ENCODE measurements at places on chromosomes 3 and 15.

DNA sequence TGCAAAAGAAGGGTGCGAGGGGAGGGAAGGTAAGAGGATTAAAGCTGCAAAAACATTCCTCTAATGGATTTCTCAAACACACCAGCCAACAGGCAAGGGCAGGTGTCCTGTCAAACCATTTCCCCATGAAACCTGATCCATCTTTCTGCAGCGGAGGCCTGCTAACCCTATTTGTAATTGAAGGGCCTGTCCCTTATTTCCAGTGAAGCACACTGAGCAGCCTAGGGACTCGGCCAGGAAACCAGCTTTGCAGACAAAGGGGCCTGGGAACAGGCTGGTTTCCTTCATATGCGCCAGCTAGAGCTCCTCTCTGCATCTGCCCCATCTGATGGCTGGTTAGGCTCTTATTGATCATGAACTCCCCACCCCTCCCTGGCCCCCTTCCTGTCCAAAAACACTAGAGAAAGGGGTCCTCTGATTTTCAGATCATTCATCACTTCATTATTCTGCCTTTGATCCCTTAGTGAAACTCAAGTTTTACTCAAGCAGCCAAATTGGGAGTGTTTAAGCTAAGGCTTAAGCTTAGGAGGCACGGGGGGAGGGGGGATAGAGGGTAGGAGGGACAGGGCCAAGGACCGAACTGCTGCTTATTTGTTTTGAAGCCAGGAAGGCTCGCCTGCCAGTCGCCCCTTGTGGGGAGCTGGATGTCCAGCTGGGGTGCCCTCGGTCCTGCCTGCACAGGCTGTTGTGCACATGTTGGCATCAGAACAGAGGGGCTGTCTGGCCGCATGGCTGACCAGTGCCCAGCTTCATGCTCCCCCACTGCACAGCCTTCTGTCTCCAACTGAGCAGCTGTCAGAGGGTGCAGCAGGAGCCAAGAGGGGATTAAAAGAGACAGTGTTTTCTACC lies 53.1 kb downstream of the BOC start:
- no peak for DNase-seq

DNA sequence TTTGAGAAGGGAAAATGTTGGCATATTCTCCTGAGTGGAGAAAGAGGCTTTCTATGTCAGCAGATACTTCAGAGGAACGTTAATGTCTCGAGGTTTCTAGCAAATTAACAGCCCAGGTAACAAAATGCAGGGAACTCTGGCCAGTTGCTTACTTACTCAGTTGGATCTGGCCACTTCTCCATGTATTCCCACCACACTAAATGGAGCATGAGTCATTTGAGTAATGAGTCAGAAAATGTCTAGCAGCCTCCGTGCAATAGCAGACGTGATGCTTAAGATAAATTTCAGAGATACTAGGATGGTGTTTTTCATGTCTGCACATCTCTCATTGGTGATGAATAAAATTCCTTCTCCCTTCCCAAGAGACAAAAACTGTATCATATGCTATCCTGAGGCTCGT lies 671.5 kb downstream of the FHIT start:
- no peak for DNase-seq

GRCh38 chr3:33016846-33017405 lies 65.5 kb downstream of the CCR4 start:
- DNase-seq = no peak

- DNase-seq = no peak
Measured at GRCh38 chr15:27059610-27060202, 88.7 kb downstream of the GABRG3 start.

GRCh38 chr3:136787349-136787748 lies 31.6 kb upstream of the SLC35G2 start:
- no peak for DNase-seq

DNA sequence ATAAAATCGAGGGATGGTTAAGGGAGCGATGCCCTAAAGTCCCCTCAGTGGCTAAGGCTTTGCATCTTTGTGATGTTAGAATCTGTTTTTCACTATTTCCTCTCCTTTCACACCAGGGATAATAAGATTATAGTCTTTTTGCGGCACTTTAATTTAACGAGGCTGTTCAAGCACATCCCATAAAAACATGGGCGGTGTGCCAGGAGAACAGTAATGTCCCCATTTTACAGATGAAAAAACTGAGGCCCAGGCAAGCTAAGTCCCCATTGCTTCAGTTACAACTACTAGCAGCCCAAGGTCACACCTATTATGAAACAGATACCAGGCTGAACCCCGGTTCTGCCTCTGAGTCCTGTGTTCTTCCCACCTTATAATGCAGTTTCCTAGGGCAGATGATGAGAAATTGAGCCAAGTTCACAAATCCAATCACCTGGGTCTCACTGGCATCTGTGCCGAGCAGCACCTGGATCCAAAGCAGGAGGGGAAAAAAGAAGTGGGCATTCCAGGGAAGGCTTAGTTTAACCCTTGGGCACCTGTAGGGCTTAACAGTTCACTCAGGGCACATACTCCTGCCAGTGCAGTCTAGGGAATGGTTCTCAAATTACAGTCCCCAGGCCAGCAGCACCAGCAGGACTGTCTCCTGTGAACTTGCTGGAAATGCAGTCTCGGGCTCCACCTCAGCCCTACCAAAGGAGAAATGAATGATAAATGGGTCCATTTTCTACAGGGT lies 169.3 kb downstream of the RAB11A start:
- DNase-seq = no peak

- DNase-seq = no peak
Measured at GRCh38 chr3:74546426-74546825, 68.0 kb downstream of the CNTN3 start.

GRCh38 chr15:68934341-68934740 lies 4.0 kb downstream of the SPESP1 start:
- no peak for DNase-seq

DNA sequence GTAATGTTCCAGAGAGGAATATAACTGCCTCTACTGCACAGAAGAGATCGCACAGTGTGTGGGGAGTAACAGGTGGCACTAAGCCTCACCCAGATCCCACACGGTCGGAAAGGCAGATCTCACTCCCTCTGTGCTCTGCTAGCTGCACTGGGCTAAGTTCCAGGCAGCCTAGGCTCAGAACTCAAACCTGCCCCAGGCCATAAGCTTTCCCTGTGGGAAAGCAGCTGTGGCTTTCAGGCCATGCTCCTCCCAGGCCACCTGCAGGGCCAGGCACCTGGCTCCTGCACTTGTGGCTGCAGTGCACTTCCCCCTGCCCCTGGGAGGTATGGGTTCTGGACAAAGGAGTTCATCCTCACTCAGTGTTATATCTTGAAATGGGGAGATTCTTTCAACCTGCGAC lies 27.5 kb downstream of the PCCB start:
- DNase-seq = no peak

GRCh38 chr3:46624975-46625490 lies 12.7 kb downstream of the FAM240A start:
- DNase-seq = no peak

- DNase-seq = no peak
Measured at GRCh38 chr3:69774029-69774428, 34.8 kb downstream of the MITF start.

DNA sequence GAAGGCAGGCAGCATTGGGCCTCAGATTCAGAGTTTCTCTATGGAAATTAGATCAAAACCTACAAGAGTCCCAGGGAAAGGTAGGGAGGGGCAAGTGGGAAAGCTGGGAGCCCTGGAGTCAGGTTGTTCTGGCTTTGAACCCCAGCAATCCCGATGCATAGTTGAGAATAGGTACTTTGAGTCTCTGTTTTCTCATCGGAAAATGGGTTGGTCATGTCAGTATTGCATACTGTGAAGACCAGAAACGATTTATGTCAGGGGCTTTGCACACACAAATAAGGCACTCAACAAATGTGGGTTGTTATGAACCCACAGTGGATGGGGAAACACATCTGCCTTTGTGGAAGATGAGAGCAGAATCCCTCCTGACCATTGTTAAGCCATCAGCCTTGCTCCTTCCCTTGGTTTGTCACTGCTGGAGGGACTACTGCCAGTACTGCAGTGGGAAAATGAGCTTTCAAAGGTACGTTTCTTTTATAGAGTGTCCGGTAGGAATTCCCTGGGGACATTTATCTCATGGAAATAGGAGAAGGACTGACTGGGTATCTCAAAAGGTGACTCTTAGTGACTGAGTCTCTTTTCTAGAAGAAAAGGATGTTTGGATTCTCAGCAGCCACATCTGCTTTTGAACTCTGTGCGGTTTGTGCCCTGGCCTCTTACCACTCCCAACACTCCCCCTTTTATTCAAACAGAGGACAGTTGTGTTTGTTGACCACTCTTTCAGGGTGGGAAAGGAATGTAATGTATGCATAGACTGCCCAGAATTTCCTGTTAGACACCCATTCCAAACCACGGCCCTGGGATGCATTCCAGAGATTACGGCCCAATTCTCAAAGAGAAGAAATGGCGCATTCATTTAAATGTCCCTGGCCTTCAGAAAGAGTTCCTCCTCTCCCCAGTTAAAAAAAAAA lies 54.6 kb upstream of the VILL start:
- DNase-seq = no peak

- no peak for DNase-seq
Measured at GRCh38 chr3:33737146-33737545, 19.1 kb upstream of the CLASP2 start.

DNA sequence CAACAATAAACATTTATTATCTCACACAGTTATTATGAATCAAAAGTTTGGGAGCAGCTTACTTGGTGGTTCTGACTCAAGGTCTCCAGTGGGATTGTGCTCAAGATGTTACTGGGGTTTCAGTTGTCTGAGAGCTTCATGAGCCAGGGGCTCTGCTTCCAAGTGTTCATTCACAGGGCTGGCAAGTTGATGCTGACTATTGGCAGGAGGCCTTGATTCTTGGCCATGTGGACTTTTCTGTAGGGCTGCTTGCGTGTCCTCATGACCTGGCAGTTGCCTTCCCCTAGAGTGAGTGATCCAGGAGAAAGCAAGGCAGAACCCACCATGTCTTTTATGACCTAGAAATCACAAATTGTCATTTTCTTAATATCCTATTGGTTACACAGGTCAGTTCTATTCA lies 87.2 kb upstream of the TNFAIP8L3 start:
- DNase-seq = no peak

DNA sequence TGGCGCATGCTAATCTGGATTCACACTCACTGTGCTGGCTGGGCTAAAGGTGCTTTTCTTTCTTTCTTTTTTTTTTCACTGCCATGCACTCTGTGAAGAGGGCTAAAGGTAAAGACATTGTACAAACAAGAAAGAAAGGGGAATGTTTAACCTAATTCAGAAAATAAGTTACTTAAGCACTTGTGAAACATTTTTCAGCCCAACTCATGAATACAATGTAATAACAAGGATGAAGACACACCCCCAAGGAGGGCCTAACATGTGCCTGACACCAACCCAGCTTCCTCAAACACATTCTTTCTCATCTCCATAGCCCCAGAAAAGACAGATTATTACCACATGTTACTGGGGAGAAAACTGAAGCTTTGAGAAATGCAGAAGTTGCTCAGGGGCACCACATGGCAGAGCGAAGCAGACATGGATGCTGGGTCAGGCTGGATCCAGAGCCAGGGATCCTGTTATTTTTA lies 5.7 kb downstream of the STIMATE start:
- no peak for DNase-seq

DNA sequence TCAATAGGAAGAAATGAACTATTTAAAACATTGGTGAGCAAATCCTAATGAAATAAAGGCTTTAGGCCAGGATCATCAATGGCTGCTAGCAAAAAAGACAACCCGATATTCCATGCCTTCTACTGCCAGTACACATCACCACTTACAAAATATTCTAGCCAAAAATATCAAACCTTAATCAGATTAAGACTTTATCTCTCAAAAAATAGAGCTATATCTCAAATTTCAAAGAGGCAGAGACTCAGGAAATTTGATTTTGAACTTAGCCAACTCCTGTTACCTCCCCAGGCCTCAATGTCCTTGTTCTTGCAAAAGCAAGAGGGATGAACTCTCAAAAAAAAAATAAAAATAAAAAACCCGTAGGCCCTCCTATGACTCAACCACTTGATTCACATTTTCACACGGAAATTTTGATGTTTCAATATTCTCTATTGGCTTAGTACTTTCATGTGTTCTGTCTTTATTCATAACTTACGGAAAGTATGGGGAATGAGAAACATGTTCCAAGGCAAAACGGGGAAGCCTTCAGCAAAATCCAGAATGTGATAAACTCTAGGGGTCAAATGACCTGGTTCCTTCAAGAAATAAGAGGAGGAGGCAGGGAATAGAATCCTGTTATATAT lies 273.3 kb upstream of the ZPLD1 start:
- DNase-seq = no peak

DNA sequence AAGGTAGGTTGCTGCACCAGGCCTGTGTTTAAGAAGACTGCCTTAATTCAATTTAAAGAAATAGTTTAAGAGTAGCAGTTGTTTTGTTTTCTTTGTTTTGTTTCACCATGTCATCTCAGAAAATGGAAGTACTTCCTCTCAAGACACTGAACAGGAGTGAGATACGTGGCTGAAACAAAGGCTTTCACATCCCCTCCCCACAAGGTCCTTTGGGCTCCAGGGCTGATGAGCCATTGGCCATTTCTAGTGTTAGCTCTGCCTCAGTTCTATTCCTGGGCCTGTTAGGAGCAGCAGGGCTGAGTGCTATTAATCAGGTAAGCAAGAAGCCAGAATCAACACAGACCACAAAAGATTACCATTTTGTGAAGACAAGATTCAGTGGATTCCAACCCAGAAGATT lies 132.8 kb downstream of the KCNAB1 start:
- DNase-seq = no peak

DNA sequence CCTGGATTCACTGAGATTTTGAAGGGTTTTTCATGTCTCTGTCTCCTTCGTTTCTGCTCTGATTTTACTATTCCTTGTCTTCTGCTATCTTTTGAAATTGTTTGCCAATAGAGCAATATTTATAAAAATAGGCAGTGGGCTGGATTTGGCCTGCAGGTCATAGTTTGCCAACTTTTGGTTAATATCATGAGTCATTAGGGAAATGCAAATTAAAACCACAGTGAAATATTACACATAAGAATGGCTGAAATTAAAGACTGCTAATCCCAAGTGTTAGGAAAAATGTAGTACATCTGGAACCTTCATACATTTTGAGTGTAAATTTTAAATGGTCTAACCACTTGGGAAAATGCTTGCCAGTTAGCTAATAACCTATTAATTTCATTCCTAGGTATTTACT lies 56.3 kb downstream of the ABI3BP start:
- DNase-seq = no peak

DNA sequence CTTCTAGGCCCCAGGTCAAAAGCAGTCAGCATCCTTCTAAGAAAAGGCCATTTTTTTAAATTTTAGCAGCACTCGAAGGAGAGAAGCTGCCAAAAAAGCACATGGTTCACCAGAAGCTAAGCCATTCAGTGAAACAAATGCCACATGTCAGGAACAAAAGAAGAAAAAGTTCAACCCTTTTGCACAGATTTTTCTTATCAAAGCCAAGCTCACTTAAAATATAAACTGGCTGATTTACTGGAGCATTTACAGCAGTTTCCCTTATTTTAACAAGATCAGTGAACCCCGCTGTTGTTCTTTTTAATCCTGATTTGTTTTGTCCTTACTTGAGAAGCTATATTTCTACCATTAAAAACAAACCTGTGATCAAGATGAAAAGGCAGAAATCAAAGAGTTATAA lies 46.5 kb upstream of the SYNPR start:
- DNase-seq = no peak

DNA sequence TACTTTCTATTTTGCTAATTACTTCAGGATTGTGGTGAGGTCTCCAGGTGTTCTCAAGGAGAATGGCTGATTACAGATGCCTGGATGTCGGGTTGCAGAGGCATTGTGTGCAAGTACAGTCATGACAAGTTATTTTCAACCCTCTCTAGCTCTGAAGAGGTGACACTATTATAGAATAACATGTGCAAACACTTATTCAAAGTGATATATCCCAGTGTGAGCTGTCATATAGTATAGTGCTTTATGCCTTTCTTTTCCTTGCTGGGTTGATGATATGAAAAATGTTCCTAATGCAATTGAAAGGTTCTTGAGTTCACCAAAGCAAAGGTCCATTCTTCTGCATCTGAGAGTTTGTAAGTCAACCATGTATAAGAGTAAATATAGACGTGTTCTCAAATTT lies 167.2 kb downstream of the SPATA16 start:
- no peak for DNase-seq

Measured in stimulated activated CD8-positive, alpha-beta memory T cell treated with anti-CD3 and anti-CD28 coated beads, Interleukin-7, amount 100 ng/mL, for 48 hours (primary cell).